ENCODE measurements at places on chromosomes 4 and X.

DNA sequence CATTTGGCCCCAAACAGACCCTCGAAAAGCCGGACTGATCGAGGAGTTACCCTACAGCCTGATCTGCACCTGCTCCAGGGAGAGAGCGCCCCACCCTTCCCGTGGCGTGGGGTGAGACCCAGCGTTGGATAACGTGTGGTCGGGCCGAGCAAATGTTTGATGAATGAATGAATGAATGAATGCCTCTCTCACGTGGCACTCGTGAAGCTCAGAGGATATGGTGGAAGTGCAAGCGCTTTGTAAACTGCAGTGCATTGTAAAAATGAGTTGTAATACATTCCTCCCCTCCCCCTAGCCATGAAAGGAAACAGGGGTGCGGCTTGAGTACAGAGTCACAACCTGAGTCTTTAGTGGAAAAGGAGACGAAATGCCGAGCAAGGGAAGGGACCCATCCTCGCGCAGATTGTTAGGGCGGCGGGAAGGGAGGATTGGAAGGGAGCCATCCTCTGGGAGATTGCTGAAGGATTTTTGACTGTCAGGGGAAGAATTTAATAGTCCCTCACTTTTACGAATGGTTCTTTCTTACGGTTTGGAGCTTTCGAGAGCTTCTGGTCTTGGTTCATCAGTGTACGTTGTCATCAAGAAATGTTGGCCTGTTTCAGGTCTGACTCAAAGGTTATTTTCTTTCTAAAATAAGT lies 772 bp upstream of the FBXW7 start:
- DNase-seq: peak; percentile 47

- no peak for DNase-seq
These were observed 637 bp downstream of the MAMLD1 start for GRCh38 chrX:150363561-150364346.

GRCh38 chr4:145882604-145883003 lies 56.0 kb downstream of the ZNF827 start:
- DNase-seq: no peak

- DNase-seq: no peak
These were observed 152.9 kb downstream of the POLA1 start for GRCh38 chrX:24846550-24847150.

- DNase-seq: no peak
These were observed 16.3 kb upstream of the MBNL3 start for GRCh38 chrX:132505116-132505515.

DNA sequence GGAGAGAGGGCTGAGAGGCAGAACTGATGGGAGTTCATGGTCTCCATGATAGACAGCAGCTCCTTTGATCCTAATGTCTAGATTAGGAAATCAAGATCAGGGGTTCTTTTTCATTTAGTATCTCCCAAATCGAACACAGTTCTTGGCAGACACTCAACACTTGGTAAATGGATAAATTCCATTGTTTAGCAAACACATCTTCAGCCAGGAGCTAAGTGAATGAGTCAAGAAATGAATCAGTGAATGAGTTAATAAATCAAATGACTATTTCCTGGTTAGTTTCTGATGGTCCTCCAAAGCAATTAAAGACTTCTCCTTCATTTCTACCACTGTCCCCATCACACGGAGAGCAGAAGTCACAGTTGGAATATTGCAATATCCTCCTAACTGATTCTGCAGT lies 120.0 kb upstream of the SHISA3 start:
- DNase-seq: no peak

All from germinal center (tissue), 1 donor.